Right ventricle myocardium superior (tissue), 1 donor: ENCODE measurements at places on chromosomes 12 and 14. TPM values are rescaled to one million over a fixed set of nuclear protein-coding genes. Genes with fewer than 3 reads are reported as not detected.

ADCY6 gene
- total RNA-seq = 52.1 TPM

DNA sequence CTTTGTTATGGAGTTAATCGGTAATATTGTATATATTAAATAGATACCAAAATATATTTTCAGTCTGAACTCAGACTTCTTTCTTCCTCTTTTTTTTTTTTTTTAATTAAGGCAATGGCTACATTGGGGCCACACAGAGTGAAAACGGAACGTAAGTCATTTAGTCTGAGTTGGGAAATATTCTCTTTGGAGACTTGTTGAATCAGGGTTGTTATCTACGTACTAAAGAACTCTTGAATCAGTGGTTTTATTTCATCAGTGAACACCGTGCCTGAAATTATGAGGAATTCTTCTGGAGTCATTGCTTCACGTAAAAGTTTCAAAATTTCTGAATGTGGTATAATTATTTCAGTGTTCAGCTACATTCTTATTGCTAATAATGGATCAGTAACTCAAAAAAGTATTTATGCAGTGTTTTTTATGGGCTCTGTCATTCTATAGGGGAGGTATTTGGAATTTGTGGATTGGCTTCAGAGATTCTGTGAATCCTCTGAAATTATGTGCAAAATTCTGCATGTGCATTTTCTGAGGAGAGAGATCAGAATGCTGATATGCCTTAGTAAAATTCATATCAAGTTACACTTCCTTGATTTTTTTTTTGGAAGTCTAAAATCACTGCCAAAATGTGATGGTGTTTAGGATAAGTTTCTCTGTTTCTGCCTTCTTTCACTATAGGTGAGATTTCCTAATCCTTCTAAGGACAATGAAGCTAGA, 39.6 kb downstream of the BRMS1L start:
- no peak for DNase-seq

DNA sequence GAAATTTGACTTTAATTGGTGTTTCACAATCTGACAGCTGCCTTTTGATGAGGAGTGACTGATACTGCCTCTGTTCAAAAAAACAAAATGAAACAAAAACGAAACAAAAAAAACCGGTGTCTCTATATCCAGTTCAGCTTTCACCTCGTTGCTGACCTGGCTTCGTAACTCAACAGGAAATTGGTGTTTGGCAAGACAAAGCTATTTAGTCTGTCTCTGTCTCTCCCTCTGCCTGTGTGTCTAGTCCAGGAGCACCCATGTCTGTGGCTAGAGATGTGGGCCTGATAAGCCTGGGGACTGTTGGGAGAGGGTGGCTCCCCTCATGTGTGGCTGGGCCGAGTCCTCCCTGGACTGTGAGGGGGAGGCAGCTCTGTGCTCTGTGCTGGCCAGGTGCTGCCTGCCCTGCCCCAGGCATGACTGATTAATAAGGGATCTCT, 11.3 kb downstream of the CACNA1C start:
- no peak for DNase-seq

TMPRSS12 gene
- not detected for total RNA-seq

RABGGTA gene
- 20.3 TPM for total RNA-seq

DNA sequence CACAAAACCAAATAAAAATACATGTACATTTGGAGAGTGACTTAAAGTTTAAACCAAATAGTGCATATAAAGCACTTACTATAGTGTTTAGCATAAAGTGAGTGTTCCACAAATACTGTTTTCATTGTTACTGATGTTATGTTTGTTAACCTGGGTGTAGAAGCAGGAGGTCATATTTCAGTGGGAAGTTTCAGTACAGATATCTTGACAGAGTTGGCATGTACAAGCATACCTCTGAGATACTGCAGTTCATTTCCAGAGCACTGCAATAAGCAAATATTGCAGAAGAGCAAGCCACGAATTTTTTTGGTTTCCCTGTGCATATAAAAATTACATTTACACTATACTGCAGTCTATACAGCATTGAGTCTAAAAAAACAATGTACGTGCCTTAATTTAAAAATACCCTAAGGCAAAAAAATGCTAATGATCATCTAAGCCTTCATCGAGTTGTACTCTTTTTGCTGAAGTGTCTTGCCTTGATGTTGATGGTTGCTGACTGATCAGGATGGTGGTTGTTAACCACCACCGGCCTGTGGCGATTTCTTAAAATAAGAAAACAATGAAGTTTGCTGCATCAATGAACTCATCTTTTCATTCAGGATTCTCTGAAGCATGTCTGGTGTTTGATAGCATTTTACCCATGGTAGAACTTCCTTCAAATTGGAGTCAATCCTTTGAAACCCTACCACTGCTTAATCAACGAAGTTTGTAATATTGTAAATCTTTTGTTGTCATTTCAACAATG, 361.1 kb upstream of the RPL10L start:
- DNase-seq = no peak

DNA sequence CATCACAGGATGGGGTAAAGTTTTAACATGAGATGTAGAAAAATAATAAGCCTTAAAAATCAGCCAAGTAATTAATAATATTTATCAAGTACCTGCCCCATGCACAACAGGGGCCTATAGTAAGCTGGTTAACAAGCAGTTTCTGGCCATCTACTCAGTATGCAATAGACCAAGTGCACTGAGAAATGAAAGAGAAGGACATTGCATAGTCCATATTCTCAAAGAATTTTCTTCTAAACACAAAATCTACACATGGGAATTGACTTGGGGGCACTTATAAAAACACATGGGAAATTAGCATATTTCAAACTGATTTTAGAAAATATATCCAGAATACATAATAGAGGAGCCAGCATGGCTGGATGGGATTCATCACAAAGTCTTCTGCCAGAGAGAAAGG, 109.5 kb downstream of the DIO2 start:
- no peak for DNase-seq

GRCh38 chr14:94093418-94093817, 12.3 kb downstream of the IFI27L1 start:
- no peak for DNase-seq

IPO8 gene
- 23.0 TPM for total RNA-seq

DNA sequence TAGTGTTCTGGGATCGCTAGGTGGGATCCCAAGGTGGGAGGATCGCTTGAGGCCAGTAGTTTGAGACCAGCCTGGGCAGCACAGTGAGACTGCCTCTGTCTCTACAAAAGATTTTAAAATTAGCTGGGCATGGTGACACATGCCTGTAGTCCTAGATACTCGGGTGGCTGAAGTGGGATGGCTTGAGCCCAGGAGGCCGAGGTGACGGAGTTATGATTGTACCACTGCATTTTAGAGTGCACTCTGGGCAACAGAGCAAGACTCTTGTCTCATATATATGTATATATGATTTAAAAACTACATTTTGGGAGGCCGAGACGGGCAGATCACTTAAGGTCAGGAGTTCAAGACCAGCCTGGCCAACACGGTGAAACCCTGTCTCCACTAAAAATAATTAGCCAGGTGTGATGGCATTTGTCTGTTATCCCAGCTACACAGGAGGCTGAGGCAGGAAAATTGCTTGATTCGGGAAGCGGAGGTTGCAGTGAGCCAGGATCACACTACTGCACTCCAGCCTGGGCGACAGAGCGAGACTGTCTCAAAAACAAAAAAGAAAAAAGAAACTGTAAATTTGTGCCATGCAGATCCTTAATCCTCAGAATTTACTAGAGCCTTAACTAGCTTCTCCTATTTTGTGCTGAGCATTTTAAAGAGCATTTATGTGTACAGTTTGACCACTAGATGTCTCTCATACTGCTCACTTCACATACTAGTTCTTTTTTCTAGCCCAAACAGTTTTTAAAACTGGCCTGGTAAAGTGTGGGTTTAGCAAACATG, 114.8 kb downstream of the MON2 start:
- peak; percentile 49 for DNase-seq

DNA sequence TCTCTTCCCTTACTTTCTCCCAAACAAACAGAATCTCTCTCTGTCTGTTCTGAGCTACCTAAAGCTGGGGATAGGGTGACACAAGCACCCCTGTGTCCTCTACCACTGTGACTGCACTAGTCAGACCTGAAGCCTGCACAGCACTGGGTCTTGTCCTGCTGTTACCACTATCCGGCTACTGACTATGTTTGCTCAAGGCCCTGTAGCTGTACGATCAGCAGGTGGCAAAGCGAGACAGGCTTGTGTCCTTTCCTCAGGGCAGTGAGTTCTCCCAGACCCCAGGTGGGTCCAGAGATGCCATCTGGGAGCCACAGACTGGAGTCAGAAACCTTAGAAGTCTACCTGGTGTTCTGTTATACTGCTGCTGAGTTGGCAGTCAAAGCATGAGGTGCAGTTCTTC, 116.4 kb downstream of the NUBPL start:
- no peak for DNase-seq

ANG gene
- total RNA-seq = 5.3 TPM

DDX11 gene
- 3.6 TPM for total RNA-seq

GRCh38 chr14:77322250-77322902, 1.5 kb downstream of the GSTZ1 start:
- DNase-seq = no peak

- no peak for DNase-seq
Measured at GRCh38 chr12:71312768-71313403, 126.7 kb upstream of the LGR5 start.

DNA sequence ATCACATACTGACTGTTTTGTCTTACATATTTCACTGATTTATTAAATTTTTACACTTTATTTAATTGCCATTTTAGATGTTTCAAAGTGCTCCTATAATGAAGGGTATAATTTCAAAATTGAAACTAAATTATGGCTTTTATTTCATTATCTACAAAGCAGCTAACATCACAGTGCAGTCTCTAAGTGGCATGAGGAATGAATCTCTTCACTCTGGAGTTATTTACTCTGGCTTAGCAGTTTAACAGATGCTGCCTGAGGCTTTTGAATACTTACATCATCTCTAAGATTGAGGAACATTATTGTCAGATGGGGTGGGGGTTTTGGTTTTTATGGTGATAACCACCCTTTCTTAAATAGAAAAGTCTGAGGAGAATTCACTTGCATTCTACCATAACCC, 386.4 kb downstream of the TRHDE start:
- DNase-seq = no peak

DNA sequence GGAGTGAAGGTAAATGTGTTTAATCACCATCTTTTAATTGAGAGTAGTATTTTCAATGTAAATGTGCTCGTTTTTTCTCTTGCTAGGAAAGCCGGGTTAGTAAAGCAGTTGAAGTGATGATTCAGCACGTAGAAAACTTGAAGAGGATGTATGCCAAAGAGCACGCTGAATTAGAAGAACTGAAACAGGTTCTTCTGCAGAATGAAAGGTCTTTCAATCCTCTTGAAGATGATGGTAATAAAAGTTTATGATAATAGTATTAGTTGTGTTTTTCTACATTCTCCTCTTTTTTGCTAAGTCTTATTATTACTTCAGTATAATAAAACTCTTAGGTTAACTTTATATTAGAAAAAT, 93.9 kb downstream of the DNAI7 start:
- DNase-seq = no peak

DNA sequence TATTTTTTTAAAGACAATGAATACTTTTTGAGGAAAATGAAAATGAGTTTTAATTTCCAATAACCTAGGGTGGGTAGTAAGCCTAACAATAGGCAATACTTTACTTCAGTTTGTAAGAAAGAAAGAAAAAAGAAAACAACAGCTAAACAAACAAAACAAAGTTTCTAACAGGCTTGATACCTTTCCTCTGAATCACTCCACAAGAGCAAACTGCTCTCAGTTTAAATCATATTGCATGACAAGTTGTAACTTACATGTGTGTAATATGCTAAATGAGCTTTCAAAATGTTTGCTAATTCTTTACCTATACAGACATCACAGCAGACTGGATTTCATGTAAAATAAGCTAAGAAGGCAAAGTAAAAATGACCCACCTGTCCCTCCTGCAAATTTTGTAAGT, 6.7 kb upstream of the LMO3 start:
- DNase-seq = no peak

CACNA2D4 gene
- total RNA-seq = 1.0 TPM

DNA sequence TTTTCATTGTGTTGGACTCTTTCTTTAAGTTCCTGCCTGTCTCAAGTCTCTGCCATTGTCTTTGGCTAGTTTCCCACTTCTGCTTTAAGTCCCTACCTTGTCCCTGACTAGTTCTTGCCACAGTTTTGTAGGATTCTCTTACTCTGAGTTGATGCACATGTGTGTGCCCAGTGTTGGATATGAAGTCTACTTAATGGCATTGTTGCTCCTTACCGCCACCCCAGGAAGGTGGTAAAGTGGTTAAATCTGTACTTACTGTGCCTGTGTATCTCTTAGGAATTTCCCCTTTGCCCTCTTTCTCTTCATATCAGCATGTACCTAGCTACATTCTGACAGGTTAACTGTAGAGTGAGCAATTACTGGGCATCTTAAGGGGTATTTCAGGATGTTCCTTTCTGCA, 227.1 kb downstream of the NUBPL start:
- no peak for DNase-seq

TAS2R31 gene
- total RNA-seq = 0.38 TPM

GRCh38 chr14:36747411-36748184, 85.9 kb downstream of the PAX9 start:
- no peak for DNase-seq

OAS1 gene
- total RNA-seq = 4.6 TPM

GRCh38 chr12:113537046-113537750, 65.5 kb upstream of the LHX5 start:
- no peak for DNase-seq

TMTC1 gene
- 29.1 TPM for total RNA-seq

- no peak for DNase-seq
Measured at GRCh38 chr14:100611811-100612480, 24.7 kb upstream of the BEGAIN start.

SERPINA9 gene
- not detected for total RNA-seq

GNB3 gene
- 2.9 TPM for total RNA-seq

- DNase-seq = no peak
Measured at GRCh38 chr12:45183246-45183645, 32.6 kb upstream of the ANO6 start.

DCN gene
- 800 TPM for total RNA-seq

NUBPL gene
- total RNA-seq = 28.2 TPM

APPL2 gene
- 21.6 TPM for total RNA-seq

ASB2 gene
- 297 TPM for total RNA-seq

DNA sequence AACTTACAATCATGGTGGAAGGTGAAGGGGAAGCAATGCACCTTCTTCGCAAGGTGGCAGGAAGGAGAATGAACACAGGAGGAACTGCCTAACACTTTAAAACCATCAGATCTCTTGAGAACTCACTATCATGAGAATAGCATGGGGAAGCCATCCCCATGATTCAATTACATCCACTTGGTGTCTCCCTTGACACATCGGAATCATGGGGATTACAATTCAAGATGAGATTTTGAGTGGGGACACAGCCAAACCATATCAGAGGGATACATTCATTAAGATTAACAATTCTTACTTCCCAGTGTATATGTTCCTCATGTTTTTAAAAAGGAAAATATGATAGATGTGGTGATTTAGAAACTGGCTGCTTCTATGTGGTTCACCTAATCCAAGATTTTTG, 117.9 kb downstream of the PDE3A start:
- no peak for DNase-seq
